ENCODE measurements at places on chromosomes 7 and 10.

DNA sequence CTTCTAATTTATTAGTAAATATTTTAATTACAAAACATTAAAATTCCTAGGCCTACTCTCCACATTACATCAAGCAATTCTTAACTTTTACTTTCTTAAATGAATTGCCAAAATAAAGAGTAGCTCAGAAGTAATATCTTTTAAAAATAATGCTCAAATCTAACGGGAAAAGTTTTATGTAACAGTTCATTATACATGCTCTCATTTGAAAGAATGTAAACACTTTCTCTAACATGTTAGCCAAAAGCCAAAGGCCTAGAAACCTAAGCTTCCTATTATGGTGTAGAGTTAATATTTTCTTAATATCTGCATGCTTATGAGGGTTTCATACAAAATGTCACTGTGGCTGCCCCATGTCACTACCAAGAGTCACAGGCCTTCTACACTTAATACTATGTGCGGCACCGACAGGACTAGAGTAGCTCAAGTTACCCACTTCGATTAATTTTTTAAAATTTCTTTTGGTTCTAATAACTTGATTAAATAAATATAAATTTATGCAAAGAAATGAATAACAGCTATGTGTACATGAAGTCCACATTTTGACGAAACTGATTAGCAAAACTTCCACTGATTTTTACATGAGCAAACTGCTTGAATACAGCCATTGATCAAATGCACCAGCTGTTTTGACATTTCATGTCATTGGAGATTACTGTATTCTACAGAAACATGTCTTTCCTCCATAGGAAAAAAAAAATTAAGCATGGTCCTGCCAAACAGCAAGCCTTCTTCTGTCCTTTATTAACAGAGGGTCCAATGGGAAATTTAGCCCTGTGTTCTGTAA, 3.5 kb downstream of the COBL start:
- DNase-seq = no peak

- no peak for DNase-seq
Observed at GRCh38 chr7:63900394-63901203, 98.0 kb upstream of the ZNF722 start.

- no peak for DNase-seq
Observed at GRCh38 chr10:96325719-96326373, 21.6 kb downstream of the DNTT start.

- no peak for DNase-seq
Observed at GRCh38 chr7:45661302-45661995, 87.3 kb downstream of the ADCY1 start.

- no peak for DNase-seq
Observed at GRCh38 chr10:101215397-101216206, 13.7 kb downstream of the LBX1 start.

- no peak for DNase-seq
Observed at GRCh38 chr10:103433858-103434257, 18.3 kb downstream of the CALHM2 start.

DNA sequence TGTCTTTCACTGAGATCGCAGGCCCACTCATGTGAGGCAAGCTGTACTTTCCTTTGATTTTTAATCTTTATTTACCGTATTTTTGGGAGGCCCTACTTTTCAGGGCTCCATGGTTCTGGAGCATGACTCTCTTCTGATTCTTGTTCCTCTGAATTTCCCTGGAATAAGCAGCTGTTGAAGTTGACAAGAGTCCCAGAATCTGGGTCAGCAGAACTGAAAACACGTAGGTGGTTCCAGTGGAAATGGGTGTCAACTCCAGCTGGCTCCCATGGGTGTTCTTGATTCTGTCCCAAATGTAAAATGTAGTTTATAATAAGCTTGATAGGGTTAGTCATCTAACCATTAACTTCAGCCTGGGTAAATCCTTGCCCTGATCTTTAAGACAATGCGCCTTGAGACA, 409.4 kb downstream of the GATA3 start:
- DNase-seq = no peak

- DNase-seq = no peak
Observed at GRCh38 chr10:71727105-71727737, 7.6 kb upstream of the C10orf105 start.

DNA sequence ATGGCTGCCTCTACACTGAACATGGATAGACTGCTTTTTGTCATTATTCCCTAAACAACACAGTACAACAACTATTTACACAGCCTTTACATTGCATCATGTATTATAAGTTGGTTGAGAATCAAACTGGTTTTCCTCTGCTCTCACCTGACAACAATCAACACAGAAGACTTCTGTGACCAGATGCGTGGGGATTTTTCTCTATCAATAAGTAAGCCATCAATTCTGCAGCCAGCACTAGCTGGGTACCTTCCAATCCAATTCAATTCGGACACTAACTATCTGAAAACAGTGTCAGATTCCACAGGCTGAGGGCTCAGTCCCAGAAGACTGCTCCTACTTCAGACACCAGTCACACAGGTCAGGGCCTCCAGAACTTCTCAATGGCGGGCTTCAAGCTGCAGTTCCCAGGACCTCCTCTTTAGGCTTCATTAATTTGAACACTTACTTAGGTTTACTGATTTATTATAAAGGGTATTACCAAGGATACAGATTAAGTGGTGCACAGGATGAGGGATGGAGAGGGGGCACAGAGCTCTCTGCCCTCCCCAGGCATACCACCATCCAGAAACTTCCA, 36.4 kb upstream of the ASL start:
- DNase-seq = no peak

GRCh38 chr7:99798972-99799371, 15.0 kb upstream of the CYP3A4 start:
- DNase-seq = no peak
